NCI-H2081 treated with DMSO at 0.1 percent for 48 hours (cell line): ENCODE measurements at places on chromosomes 3 and 15.

DNA sequence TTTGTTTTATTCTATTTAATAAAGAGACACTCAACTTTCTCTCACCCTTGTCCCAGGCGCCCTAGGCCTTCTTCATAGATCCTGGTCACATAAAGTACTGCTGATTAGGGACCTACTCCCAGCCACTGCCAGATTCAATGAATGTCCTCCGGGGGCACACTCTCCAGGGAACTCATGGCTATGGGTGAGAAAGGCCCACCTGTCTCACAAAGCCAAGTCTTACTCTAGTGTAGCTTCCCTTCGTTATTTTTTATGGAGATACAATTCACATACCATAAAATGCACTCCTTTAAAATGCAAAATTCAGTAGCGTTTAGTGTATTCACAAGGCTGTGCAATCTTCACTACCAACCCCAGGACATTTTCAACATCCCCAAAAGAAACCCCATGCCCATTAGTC, 87.8 kb downstream of the ADCY5 start:
- DNase-seq = no peak

GRCh38 chr3:27467545-27467944, 16.6 kb downstream of the SLC4A7 start:
- peak; percentile 33 for DNase-seq

DNA sequence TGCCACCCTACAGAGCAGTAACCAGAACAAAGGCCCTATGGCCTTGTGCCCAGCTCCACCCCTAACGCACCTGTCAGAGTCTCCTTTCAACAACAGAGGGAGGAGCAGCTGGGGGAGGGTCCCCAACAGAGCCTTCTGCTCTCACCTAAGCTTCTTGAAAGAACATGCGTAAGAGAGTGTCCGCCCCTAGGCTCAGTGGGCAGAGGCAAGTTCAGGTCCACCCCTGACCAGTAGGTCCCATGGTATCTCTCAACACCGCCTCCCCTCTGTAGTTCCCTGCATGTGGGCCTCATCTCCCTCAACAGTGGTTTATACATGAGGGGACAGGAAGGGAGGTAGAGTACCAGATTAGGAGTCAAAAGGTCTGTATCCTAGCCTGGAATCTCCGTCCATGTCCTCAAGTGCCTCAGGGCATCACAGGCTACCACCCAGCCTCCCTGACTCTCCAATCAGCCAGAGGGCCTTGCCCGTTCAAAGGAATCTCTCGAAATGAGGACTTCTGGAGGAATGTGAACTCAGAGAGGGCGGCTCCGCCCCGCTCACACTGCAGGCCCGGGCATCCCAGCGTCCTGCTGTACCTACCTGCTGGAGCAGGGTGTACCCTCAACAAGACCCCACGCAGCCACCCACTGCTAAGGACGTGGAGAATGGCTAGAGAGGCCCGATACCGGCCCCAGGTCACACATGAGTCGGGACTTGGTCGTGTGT, 680 bp downstream of the POC1A start:
- DNase-seq = peak; percentile 23

DNA sequence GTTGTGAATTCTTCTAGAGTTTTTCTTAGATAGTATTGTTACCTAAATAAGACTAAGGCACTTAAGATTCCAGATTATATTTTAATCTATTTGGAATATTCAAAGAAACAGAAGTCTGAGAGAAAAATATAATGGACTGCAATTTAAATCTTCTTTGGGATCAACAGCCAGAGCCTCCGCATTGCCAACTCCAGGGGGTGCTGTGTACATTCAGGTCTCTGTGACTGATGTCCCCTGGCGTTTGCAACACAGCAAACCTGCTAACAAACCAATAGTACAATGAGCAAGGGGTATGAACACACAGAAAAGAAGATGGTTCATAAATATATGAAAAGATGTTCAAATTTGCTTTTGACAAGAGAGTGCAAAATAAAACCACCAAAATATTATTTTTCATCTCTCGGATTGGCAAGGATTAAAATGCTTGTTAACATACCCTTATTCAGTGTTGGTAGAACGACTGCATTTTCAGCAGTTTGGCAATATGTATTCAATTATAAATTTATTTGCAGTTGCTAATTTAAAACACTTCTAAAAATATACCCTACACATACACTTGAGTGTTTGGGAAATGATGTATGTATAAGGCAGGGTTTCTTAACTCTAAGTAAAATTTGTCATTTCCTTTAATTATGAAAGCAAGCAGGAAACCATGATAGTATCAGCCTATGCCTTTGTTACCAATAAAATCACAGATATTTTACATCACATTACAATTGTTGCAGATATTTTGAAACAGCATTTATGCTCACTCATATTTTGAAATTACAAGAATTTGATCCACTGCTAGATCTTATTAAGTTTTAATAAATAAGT, 16.1 kb upstream of the TM4SF1 start:
- peak; percentile 78 for DNase-seq

- no peak for DNase-seq
Measured at GRCh38 chr15:89132611-89133507, 44.6 kb downstream of the ABHD2 start.

DNA sequence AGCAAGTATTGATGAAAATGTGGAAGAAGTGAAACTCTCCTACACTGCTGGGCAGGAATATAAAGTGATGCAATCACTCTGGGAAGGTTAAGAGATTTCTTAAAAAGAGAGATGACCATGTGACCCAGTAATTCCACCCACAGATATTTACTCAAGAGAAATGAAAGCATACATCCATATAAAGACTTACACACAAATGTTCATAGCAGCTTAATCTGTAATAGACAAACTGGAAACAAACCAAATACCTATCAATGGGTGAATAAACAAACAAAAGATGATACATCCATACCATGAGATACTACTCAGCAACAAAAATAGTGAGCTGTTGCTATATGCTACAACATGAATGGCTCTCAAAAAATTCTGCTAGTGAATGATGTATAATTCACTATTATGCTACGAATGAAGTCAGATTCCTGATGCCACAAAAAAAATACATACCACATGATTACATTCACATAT, 463.3 kb downstream of the MAGI1 start:
- DNase-seq = no peak

GRCh38 chr3:45312836-45313493, 75.4 kb upstream of the LARS2 start:
- DNase-seq = no peak

- no peak for DNase-seq
Measured at GRCh38 chr15:32105258-32106241, 75.2 kb downstream of the CHRNA7 start.

DNA sequence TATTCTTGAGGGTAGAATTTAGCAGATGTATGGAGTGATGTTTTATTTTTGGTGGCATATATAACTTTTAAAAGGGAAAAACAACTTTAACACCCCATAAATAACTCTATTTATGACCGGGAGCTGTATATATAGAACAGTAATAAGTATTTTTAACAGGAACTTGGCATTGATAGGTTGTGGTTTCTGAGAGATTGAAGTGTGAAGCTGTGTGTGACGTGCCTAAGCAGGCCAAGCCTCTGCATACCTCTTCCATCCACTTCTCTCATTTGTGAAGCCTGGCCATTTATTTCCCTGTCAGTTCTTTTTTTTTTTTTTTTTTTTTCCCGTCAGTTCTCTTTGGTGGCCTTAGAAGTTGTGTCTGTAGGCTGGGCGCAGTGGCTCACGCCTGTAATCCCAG, 23.0 kb downstream of the RBM5 start:
- DNase-seq = no peak

DNA sequence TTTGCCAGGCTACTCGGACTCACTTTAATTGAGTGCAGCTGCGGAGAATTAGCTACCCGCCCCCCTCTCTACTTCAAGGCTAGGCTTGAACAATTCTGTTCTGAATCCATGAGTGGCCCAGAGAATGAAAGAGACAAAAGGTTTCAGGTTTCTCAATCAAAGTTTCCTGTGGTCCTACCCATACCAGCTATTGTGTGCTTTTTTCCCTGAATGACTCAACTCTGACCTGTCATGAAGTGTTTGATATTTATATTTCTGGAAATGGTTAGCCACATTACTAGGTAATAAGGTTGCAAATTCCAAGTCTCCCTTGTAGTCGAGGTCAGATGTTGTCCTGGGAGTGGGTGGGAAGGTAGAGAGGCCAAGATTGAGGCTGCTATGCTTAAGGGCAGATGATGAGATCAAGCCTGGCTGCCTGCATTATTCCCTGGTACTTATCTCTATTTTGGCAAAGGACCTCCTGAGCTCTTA, 392.7 kb upstream of the TBL1XR1 start:
- no peak for DNase-seq

GRCh38 chr3:58102390-58102750, 94.1 kb downstream of the FLNB start:
- no peak for DNase-seq

- DNase-seq = no peak
Measured at GRCh38 chr15:83733206-83733605, 79.3 kb downstream of the ADAMTSL3 start.

DNA sequence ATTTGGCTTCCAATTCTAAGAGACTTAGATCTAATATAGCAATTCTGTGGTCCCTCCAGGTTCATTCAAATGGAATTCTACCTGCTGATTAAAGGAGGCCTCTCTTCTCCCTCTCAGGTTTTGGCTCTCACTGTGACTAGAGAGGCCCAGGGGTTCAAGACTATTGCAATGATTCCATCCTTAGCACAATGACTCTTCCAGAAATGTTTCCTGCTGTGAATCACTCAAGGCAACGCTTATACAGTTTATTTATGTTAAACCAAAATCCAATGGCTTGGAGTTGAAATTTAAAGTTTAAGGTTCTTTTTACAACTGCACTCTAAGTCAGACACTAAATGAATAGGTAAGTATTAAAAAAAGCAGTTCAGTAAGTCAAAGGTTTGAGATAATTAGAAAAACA, 39.9 kb downstream of the IFT57 start:
- DNase-seq = peak; percentile 55

GRCh38 chr15:63133786-63134185, 12.1 kb downstream of the LACTB start:
- no peak for DNase-seq

- no peak for DNase-seq
Measured at GRCh38 chr3:171804618-171805389, 5.5 kb downstream of the PLD1 start.

GRCh38 chr3:119443179-119443578, 20.2 kb downstream of the TMEM39A start:
- DNase-seq = no peak

DNA sequence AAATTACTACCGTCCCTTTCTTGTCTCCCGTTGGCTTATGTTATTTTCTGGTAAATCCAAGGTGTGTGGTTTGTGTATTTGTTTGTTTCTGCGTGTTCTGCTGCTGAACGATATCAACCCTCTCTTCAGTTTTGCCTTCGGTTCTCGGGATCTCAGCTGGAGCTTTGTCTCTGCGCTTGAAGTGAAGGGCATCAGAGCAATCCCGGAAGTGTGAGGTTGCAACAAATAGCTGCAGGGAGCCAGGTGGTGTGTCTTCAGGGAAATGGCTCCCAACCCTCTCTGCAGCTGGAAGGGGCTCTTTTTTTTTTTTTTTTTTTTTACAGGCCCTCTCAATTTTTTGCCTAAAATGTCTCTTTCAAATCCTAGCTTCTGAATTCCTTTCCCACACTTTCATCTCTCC, 116.4 kb upstream of the RGMA start:
- DNase-seq = no peak

- peak; percentile 12 for DNase-seq
Measured at GRCh38 chr3:132343018-132343612, 25.9 kb downstream of the ACP3 start.

- no peak for DNase-seq
Measured at GRCh38 chr15:100879061-100879463, 569 bp upstream of the ALDH1A3 start.

DNA sequence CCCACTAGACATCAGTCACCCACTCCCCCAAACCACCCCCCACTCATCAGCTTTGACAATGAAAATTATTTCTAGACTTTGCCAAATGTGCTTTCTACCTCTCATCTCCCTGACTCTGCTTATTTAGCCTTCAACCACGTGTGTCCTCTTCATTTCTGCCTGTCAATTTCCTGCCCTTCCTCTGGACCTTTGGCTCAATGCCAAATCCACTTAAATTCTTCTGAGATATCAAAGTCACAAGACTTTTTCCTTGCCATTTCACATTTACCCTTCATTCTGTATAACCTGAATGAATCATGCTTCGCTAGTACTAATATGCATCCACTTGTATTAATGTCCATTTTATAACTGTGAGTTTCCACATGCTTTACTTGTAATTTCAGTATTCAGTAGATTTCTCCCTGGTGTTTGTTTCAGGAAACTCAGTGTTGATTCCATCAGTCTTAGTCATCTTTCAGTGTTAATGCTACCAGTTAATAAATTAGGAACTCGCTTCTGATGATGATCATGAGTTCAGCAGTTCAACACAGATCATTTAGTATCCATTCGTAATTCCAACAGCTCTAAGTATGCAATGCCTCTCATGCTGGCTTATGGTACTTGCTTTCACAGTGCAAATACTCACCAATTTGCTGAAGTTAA, 128.2 kb upstream of the OSTN start:
- no peak for DNase-seq

GRCh38 chr3:126979046-126979628, 3.8 kb upstream of the PLXNA1 start:
- DNase-seq = no peak

DNA sequence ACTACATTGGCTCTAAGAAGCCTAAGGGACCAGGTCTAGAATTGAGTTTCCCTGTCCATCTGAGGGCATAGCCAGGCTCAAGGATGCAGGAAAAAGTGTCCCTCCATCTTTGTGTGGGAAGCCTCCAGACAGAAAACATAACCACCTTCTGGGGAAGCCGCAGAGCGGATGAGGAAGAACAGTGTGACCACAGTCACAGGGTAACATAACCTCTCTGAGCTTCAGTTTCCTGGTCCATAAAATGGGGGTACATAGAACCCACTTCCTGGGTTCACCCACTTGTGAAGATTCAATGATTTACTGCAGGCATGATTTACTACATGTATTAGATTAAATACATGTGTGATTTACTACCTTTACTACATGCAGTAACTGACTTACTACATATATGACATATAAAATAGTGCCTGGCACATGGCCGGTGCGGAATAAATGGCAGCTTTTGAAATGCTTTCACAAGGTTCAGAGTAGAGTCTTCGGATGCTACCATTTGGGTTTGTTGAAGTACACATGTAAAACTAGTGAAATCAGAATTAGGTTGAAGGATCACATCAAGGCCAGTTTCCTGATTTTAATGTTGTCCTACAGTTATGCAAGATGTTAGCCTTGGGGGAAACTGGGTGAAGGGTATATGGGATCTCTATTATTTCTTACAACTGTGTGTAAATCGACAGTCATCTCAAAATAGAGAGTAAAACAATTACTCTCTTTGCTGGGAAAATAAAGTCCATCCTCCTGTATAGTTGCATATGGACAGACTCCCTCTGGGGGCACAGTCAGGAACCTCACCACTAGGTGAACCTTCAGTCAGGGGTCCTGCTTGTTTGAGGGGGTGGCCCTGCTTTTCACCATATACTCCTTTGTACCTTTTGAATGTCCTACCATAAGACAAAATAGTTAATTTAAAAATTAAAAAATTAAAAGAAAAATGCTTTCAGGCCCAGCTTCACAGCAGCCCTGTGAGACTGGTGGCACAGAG, 86.0 kb downstream of the SEMA5B start:
- no peak for DNase-seq

GRCh38 chr3:138114431-138114918, 933 bp downstream of the DZIP1L start:
- no peak for DNase-seq
